ENCODE measurements at places on chromosomes 2 and 18.
A peak's percentile ranks its signal among the peaks of the same experiment; 100 is the strongest.

DNA sequence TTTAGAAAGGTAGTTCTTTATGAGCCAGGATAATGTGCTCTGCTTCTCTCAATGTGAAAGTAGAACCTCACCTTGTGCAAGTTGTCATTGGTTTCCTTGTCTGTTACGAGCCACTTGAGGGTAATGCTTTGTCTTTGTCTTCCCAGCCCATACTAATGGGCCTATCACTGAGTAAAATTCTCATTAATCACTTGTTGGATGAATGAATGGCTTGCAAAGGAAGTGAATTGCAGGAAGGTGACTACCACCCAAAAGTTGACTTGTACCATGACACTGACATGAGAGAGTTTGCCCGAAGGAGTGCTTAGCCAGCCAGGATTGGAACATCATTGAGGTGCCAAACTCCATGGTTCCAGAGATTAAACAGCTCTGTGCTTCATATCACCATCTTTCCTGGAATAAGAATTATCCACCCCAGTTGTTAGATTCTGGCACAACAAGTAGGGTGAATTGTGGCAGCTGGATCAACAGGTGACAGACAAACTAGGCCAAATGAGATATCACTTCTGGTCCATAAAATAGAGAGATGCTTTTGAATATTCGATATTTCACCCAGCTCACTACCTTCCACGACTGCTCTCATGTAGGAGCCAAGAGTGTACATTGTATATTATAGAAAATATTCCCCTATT is 20.5 kb upstream of the CD28 start:
- H3K4me1 ChIP-seq = no peaks in the 10 kb centered on the region
- no peaks in the 10 kb centered on the region for H3K36me3 ChIP-seq
- no peaks in the 10 kb centered on the region for H3K27me3 ChIP-seq

- peaks cover 85% of the 10 kb centered on the region for H3K27me3 ChIP-seq
- peak; percentile 7 for DNase-seq
- no peak overlapping the region for H3K27ac ChIP-seq
- peaks cover 5% of the 10 kb centered on the region for H3K36me3 ChIP-seq
Measured at GRCh38 chr18:13800505-13801259, 23.3 kb upstream of the MC5R start.

- no peaks in the 10 kb centered on the region for H3K27me3 ChIP-seq
- H3K4me3 ChIP-seq = no peak overlapping the region
- no peak for DNase-seq
- H3K4me1 ChIP-seq = no peaks in the 10 kb centered on the region
- no peak overlapping the region for H3K27ac ChIP-seq
Measured at GRCh38 chr18:55287149-55287806, 300.7 kb downstream of the TCF4 start.

DNA sequence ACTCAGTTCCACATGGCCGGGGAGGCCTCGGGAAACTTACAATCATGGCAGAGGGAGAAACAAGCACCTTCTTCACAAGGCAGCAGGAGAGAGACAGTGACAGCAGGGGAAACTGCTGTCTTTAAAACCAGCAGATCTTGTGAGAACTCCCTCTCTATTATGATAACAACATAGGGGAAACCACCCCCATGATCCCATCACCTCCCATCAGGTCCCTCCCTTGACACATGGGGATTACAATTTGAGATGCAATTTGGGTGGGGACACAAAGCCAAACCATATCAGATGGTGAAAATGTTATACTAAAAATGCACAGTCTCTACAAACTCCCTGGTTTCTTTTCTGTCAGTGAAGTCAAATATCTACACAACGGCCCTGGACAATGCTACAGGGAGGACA is 9.2 kb downstream of the TMEM18 start:
- DNase-seq = no peak
- peaks cover 12% of the 10 kb centered on the region for H3K36me3 ChIP-seq
- peaks cover 3% of the 10 kb centered on the region for H3K4me1 ChIP-seq
- H3K27ac ChIP-seq = peak overlapping the region; percentile 37

DNA sequence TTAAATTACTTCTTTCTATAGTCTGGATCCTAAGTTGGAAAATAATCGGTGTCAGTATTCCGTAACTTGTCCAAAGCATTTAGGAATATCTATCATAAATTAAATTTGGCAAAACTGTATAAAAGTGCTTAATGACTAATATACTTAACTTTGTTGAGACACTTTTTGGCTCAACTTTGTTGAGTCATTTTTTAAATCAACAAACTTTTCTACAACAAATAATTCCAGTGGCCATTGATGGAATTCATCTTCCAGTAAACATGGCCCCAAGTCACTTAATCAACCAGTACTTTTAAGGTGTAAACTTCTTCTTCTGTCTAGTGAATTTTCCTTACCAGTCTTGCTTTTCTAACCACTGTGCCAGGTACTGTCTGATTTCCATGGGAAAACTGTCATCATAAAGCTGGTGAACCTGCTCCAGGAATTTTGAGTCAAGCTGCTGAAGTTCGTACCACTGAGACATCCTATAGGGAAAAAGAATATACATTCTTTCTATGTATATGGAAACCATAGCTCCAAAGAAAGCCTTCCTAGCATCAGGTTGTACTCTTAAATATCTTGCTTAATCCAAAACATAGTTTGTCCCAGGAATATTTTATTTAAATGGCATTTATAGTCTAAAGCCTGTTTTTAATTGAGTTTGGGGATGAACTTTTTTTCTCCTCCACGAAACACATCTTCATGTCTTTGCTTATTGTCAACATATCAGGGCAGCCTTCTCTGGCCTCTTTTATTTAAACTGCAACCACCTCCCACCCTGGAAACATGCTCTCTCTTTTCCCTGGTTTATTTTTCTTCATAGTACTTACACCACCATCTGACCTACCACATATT is 4.2 kb downstream of the STAT1 start:
- H3K4me1 ChIP-seq = peaks cover 36% of the 10 kb centered on the region
- no peak for DNase-seq
- peaks cover 10% of the 10 kb centered on the region for H3K36me3 ChIP-seq
- peak overlapping the region; percentile 63 for H3K4me3 ChIP-seq
- no peaks in the 10 kb centered on the region for H3K27me3 ChIP-seq

GRCh38 chr18:80106482-80107051 is 2.5 kb upstream of the ADNP2 start:
- H3K4me3 ChIP-seq = peak overlapping the region; percentile 13
- H3K36me3 ChIP-seq = peaks cover 2% of the 10 kb centered on the region
- H3K27me3 ChIP-seq = no peaks in the 10 kb centered on the region

- no peak overlapping the region for H3K4me3 ChIP-seq
- no peaks in the 10 kb centered on the region for H3K27me3 ChIP-seq
- no peaks in the 10 kb centered on the region for H3K4me1 ChIP-seq
- no peaks in the 10 kb centered on the region for H3K36me3 ChIP-seq
- no peak overlapping the region for H3K27ac ChIP-seq
Measured at GRCh38 chr18:34001376-34001775, 223.3 kb downstream of the NOL4 start.

DNA sequence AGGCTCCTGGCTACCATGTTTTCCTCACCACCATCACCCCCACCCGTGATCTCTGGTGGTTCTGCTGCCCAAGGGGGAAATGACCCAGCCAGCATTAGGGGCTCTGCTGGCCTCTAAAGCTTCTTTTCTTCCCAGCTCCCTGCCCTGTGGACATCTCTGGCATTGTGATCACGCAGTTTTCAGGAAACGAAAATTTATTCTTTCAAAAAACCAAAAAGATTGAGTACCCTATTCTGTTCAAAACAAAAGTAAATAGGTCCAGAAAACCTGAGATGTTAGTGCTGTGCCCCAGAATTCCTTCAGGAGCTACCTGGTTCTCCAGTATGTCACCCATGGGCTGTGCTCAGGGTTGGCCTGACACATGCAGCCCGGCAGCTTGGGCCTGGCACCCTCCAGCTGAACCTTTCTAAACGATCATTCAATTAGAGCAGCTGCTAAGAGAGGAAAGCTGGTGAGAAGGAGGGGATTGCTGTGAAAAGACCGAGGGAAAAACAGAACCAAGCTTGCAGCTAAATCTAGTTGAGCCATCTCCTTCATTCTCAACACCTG is 157.5 kb downstream of the MGAT5 start:
- DNase-seq = no peak
- H3K36me3 ChIP-seq = peaks cover 3% of the 10 kb centered on the region
- peaks cover 56% of the 10 kb centered on the region for H3K4me1 ChIP-seq
- H3K4me3 ChIP-seq = peak overlapping the region; percentile 70
- H3K27ac ChIP-seq = peak overlapping the region; percentile 93

- peaks cover 2% of the 10 kb centered on the region for H3K4me1 ChIP-seq
- H3K27me3 ChIP-seq = peaks cover 66% of the 10 kb centered on the region
- H3K4me3 ChIP-seq = peak overlapping the region; percentile 65
- no peak for DNase-seq
- no peak overlapping the region for H3K27ac ChIP-seq
Measured at GRCh38 chr18:5542515-5543035, 1.2 kb downstream of the EPB41L3 start.

DNA sequence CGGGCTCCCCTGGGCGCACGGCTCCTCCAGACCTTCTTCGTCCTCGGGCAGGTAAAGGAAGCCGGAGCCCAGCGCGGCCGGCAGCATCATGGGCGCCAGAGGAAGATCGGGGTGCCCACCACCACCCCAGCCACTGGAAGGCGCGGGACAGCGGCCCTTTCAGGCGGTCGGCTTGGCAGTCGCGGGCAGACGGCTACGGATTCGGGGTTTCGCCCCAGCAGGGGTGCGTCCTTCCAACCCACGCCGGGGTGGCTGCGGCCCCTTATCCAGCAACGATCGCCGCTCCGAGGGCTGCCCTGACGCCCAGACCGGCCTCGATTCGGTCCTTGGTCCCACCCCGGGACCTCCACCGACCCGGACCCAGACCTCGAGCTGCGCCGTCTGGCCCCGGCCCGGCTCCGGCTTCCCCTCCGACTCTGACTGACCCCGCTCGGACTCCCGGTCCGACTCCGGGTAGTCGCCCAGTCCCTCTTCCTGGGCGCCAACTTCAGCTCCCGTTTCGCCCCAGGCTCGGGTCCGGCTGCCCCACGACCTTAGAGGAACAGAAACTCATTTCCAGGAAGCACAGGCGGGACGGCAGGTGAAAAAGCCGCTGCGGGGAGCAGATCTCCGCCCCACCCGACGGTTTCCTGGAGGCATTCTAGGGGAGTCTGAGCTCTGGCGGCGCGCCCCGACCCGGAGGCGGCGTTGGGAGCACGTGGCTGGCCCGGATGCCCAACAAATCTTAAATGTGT is 30.2 kb upstream of the SSB start:
- peak; percentile 13 for DNase-seq
- no peaks in the 10 kb centered on the region for H3K36me3 ChIP-seq
- H3K27me3 ChIP-seq = peaks cover 4% of the 10 kb centered on the region
- H3K4me3 ChIP-seq = peak overlapping the region; percentile 88

- H3K27ac ChIP-seq = no peak overlapping the region
- DNase-seq = no peak
- H3K36me3 ChIP-seq = no peaks in the 10 kb centered on the region
- no peaks in the 10 kb centered on the region for H3K4me1 ChIP-seq
Measured at GRCh38 chr18:74328206-74328605, 12.6 kb downstream of the C18orf63 start.

DNA sequence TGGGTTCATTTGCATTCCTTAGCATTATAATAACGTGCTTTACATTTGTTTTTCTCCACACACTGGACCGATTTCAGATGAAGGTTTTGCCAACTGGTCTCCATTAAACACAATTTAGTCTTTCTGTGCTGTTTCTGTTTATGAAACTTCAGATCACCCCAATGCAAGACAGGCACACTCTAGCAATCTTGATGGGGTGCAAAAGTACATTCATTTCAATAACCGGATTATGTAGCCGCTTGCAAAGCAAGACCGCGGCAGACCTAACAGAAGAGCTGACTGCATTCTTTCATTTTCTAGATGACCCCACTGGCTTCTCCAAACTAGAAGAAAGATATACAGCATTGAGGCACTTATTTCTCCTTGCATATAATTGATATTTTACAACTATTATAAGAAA is 301.5 kb downstream of the PIEZO2 start:
- no peaks in the 10 kb centered on the region for H3K4me1 ChIP-seq
- H3K36me3 ChIP-seq = no peaks in the 10 kb centered on the region
- no peak overlapping the region for H3K4me3 ChIP-seq
- no peak overlapping the region for H3K27ac ChIP-seq
- peaks cover 40% of the 10 kb centered on the region for H3K27me3 ChIP-seq

DNA sequence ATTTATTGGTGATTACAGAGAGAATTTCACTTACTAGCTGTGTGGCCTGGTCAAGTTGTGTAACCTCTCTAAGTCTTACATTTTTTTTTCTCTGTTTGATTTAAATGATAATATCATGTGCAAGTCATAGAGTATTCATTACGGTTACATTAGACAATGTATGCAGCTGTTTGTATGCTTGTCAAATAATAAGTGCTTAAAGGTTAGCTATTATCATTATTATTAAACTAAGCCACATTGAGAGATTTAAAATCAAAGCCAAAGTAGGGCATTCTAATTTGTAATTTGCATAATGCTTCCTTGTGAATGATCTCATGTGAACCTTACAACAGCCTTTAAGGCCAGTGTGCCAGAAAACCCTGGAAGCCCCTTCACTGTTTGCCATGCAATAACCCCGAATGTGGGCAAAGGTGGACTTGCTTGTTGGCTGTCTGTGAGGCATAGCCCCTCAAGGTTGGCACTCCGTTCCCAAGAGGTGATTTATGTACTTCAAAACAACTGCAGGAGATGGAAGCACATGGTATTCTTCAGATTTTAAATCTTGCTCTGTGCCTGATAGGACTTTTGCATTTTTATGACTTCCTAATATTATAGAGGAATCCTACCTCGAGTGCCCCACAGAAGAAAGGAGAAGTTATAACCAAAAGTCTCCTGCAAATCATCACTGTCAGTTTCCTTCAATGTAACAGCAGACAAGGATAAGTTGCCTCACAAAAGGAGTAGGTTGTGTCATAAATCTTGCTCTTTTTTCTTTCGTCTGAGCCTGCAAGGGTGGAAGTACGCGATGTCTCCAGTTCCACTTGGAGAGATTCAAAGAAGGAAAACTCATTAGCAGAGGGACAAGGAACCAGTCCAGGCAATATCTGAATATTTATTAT is 272.0 kb downstream of the TGIF1 start:
- peaks cover 6% of the 10 kb centered on the region for H3K4me1 ChIP-seq
- no peak for DNase-seq
- peaks cover 2% of the 10 kb centered on the region for H3K36me3 ChIP-seq
- no peak overlapping the region for H3K27ac ChIP-seq
- no peak overlapping the region for H3K4me3 ChIP-seq
- peaks cover 45% of the 10 kb centered on the region for H3K27me3 ChIP-seq

DNA sequence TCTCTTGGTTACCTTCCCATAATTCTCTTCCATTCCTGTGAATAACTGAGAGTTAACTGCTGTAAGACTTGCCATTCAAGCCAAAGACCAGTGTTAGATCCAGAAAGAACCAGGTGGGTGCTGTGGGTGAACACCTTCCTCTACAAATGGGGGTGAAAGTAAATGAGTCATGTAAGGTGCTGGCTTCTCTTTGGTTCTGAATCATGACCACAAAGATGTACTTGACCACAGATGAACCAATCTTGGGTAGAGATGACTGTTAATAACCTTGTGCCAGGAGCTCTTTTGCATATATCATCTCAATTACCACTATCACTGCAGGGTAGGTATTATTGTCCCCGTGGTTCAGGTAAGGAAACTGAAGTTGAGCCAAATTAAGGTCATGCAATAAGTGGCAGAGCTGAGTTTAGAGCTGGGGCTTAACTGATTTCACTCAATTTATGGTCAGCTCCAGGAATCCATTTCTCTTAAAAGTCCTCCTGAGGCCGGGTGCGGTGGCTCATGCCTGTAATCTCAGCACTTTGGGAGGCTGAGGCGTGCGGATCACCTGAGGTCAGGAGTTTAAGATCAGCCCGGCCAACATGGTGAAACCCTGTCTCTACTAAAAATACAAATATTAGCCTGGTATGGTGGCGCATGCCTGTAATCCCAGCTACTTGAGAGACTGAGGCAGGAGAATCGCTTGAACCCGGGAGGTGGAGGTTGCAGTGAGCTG is 244.9 kb upstream of the CXCR4 start:
- H3K36me3 ChIP-seq = no peaks in the 10 kb centered on the region
- peak overlapping the region; percentile 8 for H3K27ac ChIP-seq
- H3K4me1 ChIP-seq = peaks cover 24% of the 10 kb centered on the region
- DNase-seq = no peak

Measured in T-helper 17 cell (primary cell).